ENCODE measurements at places on chromosomes 11 and 22. TPM values are rescaled to one million over a fixed set of nuclear protein-coding genes. Genes with fewer than 3 reads are reported as not detected.

- no peak for DNase-seq
These were observed 60.5 kb downstream of the BCR start for GRCh38 chr22:23240639-23241389.

GRCh38 chr11:101115671-101116160 is 13.9 kb downstream of the PGR start:
- no peak for DNase-seq

DNA sequence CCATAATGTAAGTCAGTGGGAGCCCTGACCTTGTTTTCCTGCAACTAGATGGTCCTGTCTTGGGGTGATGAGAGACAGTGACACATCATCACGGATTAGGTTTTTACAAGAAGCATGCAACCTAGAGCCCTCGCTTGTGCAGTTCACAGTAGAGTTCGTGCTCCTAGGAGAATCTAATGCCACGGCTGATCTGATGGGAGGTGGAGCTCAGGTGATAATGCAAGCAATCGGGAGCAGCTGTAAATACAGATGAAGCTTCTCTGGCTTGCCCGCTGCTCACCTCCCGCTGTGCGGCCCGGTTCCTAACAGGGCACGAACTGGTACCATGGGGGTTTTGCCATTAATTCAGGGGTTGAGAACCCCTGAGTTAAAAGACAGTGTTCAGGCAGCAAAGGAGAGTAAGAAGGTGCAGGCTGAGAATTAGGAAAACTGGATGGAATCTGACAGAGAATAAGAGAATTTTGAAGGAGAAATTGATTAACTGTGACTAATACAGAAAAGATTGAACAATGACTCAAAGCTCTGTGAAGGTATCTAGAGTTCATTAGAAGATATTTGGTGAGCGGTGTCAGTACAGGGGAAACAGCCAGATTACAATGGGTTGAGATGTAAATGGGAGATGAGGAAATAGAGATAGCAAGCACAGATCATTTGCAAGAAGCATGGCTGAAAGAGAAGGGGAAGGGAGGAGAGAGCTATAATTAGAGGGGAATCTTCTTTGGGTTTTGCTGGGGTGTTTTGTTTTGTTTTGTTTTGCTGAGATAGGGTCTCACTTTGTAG is 21.0 kb downstream of the WEE1 start:
- DNase-seq, result no peak

- no peak for DNase-seq
These were observed 12.1 kb downstream of the CCDC87 start for GRCh38 chr11:66580803-66581202.

GRCh38 chr11:61328351-61328750 is 4.6 kb downstream of the DDB1 start:
- DNase-seq, result no peak

- DNase-seq, result no peak
These were observed at the start of gene OSBPL5 for GRCh38 chr11:3165152-3165705. OSBPL5 (minus strand) TSS chr11:3165310; CDS start chr11:3129148, 36,162 bp downstream.

NAV2 gene
- 9.0 TPM for total RNA-seq

OR52A1 gene
- not detected for total RNA-seq
